Stimulated activated CD4-positive, alpha-beta T cell treated with anti-CD3 and anti-CD28 coated beads, Interleukin-15, amount 100 ng/mL, for 1 hour (primary cell): ENCODE measurements at places on chromosomes 6 and 20.

DNA sequence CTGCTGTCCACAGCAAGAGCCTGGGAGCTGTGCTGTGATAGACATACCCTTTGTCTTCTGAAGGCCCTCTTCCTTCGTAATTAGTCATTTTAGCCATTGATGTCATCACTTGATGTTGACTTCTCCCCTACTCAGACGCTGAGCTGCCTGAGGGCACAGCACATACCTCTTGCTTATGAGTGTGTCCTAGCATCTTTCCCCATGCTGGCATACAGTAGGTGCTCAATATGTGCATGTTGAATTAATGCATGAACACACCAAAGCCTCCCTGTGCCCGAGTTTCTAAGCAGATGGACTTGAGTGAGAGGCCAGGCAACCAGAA, 35.8 kb upstream of the FAM83D start:
- no peak for DNase-seq

GRCh38 chr6:15842727-15843117, 179.9 kb upstream of the DTNBP1 start:
- DNase-seq, result no peak

GRCh38 chr6:45272626-45273025, 55.5 kb upstream of the RUNX2 start:
- DNase-seq, result no peak

DNA sequence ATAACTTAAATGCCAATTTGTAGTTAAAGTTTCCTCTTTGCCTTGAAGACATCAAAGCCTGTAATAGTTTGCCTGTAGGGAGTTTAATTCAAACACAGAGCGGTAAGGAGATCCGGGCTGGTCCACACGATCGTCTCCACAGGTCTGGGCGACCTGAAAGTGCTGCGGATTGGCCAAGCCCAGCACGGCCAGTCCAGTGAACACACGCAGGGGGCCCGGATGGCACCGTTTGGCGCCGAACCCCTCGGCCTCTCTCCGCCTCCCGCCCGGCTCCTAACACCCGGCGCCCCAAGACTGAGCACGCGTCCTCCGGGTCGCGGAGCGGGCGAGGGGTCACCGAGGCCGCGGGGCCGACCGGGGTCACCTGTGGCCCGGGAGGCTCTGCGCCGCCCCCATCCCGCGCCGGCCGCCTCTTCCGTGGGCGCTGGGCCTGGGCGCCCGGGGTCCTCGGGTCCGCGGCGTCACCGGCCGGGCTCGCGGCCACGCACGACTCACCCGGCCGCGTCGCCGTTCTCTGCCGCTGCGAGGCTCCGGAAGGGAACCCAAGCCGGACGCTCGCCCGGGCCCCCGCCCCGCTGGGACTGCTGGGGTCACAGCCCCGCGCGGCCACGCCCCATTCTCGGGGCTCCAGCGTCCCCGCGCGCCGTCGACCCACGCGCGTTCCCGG, 481 bp downstream of the SERPINB6 start:
- DNase-seq, result no peak

GRCh38 chr6:151179321-151179720, 60.4 kb upstream of the AKAP12 start:
- no peak for DNase-seq

DNA sequence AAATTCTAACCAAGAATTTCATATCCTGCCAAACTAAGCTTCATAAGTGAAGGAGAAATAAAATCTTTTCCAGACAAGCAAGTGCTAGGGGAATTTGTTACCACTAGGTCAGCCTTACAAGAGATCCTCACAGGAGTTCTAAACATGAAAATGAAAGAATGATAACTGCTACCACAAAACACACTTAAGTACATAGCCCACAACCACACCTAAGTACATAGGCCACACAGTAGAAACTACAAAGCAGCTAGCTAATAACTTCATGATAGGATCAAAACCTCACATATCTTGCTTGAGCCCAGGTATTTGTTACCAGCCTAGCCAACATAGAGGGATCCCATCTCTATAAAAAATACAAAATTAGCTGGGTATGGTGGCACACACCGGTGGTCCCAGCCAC, 50.4 kb downstream of the IRAK1BP1 start:
- DNase-seq, result no peak

GRCh38 chr6:120711255-120711654, 623.0 kb downstream of the TBC1D32 start:
- no peak for DNase-seq

DNA sequence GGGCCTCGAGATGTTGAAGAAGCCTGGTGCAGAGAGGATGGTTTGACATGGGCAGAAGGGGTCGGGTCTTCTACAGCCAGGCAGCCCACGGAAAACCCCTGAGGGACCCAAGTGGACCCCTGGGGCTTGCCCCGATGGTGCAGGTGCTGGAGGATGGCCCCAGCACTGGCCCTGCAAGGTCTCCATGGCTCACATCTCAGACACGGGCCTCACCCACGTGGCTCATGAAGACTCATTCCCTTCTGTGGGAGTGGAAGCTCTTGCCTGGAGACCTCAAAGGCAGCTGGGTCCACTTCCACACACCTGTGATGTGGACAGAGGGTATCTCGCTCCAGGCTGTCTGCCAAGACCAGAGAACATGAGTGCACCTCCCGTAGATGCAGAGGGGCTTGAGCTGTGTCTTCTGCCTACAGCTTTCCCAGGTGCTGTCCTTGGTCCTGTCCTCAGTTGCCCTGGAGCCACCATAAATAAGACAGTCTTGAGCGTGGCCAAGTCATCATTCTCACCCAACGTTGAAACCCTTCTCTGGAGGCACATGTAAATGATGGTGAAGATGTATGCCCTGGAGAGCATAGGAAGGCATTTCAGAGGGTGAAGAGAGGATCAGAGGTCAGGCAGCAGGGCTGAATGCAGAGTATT, 108.0 kb downstream of the SYNDIG1 start:
- no peak for DNase-seq

- no peak for DNase-seq
These were observed 227.3 kb upstream of the TENT5A start for GRCh38 chr6:81979767-81980166.

GRCh38 chr6:156955494-156956183, 178.5 kb downstream of the ARID1B start:
- no peak for DNase-seq

DNA sequence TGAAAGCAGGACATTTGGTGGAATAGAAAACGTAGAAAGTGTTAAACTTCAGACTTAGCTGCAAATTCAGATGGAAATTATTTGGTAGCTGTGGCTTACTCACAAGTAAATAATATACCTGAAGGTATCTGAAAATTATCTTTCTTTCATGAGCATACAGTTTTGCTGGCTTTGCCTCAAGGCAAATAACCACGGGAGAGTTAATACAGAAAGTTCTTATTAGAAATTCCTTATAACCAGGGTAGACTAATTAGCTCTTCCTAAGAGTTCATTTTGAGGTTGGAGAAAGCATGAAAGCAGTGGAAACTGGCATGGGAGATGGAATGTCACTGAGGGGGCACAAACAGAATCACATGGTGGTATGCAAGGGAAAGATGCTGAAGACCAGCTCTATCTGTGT, 217.5 kb downstream of the CD83 start:
- DNase-seq, result no peak

DNA sequence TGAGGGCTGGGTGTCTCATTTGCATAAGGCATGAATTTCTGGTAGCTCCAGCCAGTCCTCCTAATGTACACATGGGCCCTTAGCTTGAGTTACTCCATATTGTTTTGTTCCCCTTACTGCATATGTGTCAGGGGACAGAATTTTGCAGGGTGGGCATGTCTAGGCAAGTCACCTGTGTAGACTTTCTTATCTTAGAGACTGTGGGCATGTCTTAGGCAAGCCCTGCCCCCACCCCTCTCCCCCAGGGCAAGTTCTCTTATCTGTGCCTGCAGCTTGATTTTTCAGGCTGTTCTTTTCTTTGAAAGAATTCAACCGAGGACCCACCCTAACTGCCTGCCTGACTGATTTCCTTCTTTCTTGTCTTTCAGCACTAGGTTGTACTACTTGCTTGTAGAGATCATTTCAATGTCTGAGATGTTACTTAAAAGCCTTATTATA, 32.1 kb downstream of the NHLRC1 start:
- DNase-seq, result no peak

DNA sequence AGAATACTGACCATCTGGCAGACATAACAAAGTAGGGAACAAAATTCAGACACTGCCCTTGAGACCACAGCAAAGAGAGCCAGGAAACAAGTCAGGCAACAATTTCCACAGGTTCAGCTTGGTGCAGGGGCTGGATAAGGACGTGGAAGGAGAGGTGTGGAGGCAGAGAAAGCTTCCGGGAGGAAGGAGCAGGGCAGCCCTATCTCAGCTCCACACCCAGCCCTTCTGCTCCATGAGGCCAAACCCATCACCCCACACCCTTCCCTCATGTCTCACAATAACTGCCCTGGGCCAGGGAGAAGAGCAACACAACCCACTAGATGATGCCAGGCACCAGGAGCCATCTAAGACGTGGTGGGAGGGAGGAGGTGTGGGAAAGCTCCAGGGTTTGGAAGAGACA, 5.8 kb downstream of the SNHG17 start:
- DNase-seq, result no peak

GRCh38 chr6:20952699-20953474, 418.6 kb downstream of the CDKAL1 start:
- DNase-seq, result no peak

DNA sequence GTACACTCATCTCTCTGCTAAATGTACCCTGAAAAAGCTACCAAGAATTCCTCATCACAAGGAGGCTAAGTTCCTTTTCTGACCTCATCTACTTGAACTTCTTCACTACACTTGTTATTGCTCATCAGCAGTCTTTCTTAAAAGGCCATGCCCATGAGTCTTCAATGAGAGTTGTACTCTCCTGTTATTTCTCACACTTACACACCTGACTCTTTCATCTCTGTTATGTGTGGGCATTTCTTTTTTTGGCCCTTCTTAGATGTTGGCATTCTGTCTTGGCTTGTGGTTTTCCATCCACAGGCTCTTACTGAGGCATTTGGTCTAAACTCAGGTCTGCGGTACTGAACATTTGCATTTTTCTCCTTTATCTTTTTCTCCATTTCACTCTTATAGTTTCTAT, 10.7 kb upstream of the SLC17A1 start:
- no peak for DNase-seq
